BE2C (cell line): ENCODE measurements at places on chromosomes 5 and 9.

DNA sequence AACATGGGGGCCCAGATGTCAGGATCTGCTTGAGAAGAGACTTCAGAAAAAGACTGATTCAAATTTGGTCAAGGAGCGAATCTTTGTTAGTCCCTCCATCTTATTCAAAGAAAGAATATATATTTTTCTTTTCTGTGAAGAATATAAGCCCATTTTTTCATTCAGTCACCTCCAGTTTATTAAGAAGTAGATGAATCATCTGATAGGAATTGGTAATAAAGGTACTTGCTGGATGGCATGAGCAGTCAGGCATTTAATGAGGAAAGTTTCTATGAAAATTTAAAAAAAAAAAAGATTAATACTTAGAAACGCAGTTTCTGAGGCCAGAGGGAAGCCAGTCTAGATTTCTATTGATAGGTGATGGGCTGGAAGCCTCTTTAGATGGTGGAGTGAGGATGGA, 373.1 kb upstream of the SMC2 start:
- no peak for DNase-seq

DNA sequence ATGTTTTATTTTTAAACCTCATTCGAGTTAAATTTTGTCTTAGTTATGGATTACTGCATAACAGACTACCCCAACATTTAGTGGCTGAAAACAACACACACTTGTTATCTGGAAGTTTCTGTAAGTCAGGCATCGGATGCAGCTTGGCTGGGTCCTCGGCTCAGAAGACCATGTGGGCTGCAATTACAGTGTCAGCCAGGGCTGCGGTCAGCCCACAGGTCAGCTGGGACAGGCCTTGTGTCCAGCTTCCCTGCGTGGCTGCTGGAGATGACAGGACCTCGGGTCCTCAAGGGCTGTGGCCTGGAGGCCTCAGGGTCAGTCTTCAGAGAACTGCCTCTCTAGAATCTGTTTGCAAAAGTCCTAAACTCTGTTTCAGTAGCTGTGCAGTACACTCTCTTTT, 219.0 kb upstream of the IRX1 start:
- DNase-seq, result no peak

GRCh38 chr5:118989816-118990215, 1.5 kb upstream of the DTWD2 start:
- DNase-seq, result no peak

DNA sequence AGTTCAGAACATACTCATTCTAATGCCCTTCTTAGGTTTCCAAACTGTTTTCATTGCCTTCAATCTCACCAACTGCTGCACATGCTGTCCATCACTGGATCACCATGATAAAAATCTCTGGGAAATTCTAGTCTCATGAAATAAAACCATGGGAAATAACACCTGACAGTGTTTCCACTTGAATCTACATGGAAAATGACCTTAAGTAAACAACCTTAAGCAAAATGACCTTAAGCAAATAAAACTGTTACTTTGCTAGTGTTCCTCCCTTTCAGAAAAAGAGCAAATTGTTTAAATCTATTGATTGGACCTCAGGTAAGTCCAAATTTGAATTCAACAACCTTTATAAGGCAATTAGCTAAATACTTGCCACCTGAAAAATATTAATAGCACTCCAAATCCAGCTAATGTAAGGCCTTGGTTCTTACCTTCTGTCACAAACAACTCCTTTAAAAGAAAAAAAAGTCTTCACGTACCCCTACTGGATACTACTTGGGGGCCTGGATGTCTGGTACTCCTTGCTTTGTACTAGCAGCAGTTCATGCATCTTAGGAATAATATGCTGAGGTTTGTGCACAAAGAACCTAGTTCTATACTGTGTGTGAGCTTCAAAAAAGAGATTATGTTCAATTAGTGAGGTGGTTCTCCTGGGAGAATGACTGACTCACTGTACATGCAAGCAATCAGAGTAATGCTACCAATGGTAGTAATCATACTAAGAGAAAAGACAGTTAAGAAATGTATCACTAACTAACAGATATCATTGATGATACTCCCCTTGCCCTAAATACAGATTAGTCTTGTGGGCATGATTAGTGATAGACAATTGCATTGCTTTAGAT, 630.4 kb downstream of the PSAT1 start:
- DNase-seq, result no peak

DNA sequence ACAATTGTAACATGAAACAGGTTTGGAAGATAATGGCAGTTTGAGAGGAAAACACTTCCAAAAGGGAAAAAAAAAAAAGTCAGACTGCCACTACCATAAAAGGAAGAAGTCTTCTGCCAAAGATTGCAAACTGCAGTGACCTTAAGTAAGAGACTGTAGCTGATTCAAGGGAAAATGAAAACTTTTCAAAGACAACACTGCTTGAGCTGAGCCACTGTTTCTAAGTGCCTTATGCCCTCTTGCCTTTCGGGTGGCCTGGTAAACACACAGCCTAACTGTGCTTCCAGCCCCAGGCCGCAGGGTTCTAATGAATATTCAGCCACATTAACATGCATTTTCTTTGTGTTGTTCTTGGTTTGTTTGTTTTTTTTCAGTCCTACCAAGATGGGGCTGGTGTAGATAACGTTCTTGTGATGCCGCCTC, 354.6 kb downstream of the BNC2 start:
- no peak for DNase-seq

DNA sequence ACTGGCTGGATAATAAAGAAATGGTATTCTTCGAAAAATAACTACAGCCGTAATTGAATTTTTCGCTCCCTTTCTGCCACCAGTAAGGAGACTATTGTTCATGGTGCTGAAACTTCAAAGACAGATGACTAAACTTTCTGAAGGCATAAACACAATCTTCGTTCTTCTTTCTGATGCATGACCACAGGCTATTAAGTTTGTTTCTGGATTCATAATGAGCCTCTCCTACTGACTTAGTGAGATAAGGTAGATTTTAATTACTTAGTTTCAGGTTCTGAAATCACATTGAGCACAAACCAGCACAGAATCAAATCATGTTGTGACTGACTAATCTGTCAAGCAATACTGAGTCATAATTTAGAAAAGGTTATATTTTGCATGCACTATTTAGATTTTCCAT, 441.8 kb upstream of the CCNG1 start:
- DNase-seq, result no peak

- no peak for DNase-seq
Observed at GRCh38 chr9:110056062-110056461, 151.9 kb downstream of the C9orf152 start.

DNA sequence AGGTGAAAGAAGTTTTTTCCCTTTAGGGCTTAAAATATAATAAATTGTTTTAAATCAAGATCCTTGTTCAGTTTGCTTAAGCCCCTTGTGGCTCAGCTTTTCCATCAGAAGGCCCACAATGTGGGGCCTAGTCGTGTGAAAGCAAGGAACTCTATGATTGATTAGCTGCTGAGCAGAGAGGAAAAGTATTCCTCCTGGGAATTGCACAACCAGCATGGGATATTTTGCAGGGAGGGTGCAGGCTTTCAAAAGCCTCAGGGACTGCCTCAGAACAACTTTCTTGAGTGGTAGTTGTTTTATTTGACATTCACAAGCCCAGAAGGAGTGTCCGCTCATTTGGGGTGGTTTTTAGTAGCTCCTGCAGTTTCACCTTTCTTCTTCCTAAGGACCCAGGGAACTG, 19.8 kb downstream of the TTC23L start:
- no peak for DNase-seq

- peak; percentile 76 for DNase-seq
Observed at GRCh38 chr5:10288592-10289219, 19.0 kb downstream of the CMBL start.

- no peak for DNase-seq
Observed at GRCh38 chr5:14309878-14310531, 166.9 kb downstream of the TRIO start.
